ENCODE measurements at places on chromosomes 13 and 19.

GRCh38 chr19:30263830-30264381, 108.3 kb upstream of the ZNF536 start:
- no peak for DNase-seq

- no peak for DNase-seq
These were observed 479.1 kb downstream of the OLFM4 start for GRCh38 chr13:53507741-53508140.

- DNase-seq, result no peak
These were observed 75.6 kb downstream of the SPACA7 start for GRCh38 chr13:112451512-112452379.

DNA sequence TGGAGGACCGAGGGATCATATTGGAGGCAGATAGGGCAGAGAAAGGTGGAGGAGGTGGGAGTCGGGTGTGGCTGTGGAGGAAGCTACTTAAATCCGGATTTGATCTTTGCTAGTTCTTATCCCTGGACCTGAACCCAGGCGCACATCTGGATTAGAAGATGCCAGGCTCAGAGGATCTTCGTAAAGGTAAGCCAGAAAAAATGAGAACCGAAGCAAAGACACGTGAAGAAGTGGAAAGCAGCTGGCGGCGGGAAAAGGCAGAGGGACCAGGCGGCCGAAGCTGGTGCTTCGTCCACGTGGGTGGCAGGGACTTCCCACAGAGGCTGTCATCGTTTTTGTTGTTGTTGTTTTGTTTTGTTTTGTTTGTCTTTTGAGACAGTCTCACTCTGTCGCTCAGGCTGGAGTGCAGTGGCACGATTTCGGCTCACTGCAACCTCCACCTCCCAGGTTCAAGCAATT, at the start of gene DPRX:
Gene DPRX (plus strand): TSS at position 51 of the 459 bp plus-strand sequence. CDS start 108 bp downstream, at position 159.
- no peak for DNase-seq

GRCh38 chr13:114124431-114124830, 8.0 kb downstream of the RASA3 start:
- no peak for DNase-seq

DNA sequence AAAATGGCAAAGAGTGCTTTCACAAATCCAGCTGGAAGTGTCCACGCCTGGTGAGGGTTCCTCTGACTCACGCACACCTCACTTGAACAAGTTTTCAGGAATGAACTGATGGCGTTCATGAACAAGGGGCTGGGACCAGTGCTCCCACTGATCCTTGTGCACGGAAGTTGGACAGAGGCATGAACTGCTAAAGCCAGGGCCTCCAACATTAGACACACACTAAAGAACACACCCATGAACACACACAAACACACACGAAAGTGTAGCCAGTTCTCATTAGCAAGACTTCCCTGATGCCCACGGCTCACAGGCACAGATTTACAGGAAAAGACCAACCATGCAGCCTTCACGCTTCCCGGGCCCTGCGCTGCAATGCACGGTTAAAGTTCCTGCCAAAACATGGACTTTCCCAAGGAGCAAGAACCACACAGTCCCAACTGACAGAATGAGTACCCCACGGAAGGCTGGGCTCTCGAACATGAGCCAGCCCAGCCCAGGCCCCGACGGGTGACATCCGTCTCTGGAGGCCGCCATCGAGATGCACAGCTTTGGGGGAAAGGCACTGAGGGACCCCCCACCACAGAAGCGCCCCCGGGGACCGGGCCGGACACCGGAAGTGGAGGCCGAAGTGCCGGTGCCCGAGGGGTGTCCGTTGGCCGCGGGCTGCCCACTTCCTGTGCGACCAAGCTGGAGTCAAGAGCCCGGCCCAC, 808 bp downstream of the DNMT1 start:
- DNase-seq, result no peak

- no peak for DNase-seq
These were observed 75.3 kb upstream of the SCEL start for GRCh38 chr13:77460195-77460594.

GRCh38 chr13:67977066-67977465, 746.9 kb upstream of the PCDH9 start:
- no peak for DNase-seq

- DNase-seq, result no peak
These were observed 379.4 kb upstream of the DACH1 start for GRCh38 chr13:72246396-72246795.

- DNase-seq, result no peak
These were observed 27.7 kb upstream of the NFIC start for GRCh38 chr19:3338541-3339181.

DNA sequence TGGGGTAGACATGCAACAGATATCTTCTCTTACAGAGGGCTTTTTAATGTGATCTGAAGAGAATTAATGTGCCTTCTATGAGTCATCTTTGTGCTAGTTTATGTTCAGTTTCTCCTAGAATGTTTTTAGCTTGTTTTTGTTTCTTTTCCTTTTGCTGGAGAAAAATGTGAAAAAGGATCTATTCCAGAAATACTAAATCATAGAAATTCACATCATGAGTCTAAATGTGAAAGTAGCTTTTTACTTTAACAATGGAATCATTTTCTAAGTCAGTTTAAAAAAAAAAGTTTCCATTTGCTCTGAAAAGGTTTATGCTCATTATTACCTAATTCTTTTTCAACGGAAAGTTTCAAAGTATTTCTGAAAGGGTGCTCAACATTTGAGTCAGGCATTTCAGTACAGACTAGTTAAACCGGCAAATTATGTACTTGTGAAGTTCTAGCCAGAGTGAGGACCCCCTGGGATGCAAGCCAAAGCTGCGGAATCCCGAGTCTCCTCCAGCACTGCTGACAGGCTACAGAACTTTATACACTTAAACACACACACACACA, 72.9 kb downstream of the SPATA13 start:
- no peak for DNase-seq

- DNase-seq, result no peak
These were observed 898.9 kb upstream of the MIR17HG start for GRCh38 chr13:90448466-90449037.

- DNase-seq, result no peak
These were observed 11.7 kb upstream of the TRIM13 start for GRCh38 chr13:49985129-49985528.

DNA sequence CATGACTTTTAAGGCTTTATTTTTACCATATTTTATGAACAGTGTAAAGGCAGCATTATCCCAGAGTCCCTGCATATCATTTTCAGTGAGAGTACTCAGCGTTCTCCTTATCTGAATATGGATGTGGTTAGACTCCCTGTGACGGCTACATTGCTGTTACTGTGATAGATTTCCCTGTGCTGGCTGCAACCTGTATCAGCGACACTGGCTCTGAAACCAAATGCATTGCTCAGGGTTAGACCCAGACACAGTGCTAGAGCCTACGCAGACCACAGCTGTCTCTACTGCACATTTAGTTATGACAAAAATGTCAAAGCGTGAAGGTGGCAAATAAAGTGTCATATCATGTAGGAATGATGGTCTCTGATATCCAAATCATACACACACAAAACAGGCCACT, 138.0 kb downstream of the ENOX1 start:
- DNase-seq, result no peak

- no peak for DNase-seq
These were observed 106.6 kb downstream of the LRCH1 start for GRCh38 chr13:46659413-46660065.

GRCh38 chr13:99442273-99442895, 58.9 kb upstream of the TM9SF2 start:
- no peak for DNase-seq

DNA sequence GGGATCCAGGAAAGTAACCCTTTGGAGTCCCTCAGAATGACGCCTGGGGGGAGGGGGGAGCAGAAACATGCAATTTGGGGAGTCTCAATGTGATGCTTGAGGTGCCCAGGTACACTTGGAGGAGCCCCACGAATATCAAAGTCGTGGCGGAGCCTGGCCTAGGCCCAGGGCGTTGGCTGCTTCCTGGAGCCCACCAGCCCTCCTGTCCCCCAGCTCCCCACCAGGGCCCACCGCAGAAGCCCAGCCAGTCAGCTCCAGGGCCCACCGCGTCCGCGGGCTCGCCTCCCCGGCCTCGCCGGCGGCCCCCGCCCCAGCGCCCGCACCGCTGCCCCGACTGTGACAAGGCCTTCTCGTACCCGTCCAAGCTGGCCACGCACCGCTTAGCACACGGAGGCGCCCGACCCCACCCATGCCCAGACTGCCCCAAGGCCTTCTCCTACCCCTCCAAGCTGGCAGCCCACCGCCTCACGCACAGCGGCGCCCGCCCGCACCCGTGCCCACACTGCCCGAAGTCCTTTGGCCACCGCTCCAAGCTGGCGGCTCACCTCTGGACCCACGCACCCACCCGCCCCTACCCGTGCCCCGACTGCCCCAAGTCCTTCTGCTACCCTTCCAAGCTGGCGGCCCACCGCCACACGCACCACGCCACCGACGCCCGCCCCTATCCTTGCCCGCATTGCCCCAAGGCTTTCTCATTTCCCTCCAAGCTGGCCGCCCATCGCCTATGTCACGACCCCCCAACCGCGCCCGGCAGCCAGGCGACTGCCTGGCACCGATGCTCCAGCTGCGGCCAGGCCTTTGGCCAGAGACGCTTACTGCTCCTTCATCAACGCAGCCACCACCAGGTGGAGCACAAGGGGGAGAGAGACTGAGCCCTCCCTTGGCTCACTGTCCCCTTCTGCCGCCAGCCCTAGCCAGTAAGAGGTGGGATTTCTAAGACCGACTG, 2.1 kb downstream of the ZNF575 start:
- DNase-seq, result no peak

DNA sequence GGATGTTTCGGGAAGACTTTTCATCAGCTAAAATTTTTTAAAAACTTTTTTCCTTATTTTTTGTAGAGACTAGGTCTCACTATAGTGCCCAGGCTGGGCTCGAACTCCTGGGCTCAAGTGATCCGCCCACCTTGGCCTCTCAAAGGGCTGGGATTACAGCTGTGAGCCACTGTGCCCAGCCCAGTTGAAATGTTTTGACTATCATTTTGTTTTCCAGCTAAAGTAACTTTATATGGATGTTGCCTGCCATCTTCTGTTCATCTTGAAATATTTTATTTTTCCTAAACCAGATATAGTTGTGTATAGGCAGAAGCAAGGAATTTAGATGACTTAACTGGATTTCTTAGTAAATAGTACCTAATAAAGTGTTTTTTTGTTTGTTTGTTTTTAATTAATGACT, 7.0 kb downstream of the CAB39L start:
- no peak for DNase-seq

- no peak for DNase-seq
These were observed 428.1 kb upstream of the DACH1 start for GRCh38 chr13:72295153-72295552.

DNA sequence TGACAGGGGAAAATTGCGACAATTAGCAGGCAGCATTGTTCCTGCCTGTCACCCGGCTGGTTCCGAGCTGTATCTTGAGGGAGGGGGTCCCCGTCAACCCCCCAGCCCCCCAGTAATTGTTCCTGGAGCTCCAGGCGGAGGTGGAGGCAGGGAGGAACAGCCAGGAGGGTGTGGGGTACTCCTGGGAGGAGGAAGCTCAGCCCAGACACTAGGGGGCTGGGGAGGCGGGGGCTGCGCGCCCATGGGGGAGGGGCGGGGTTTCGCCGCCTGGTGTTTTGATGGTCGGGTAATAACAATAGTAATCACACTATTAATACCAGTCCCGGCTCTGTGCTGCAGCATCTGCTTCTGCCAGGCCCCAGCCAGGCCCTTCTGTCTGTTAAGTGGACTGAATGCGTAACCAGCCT, 8.6 kb downstream of the NPAS1 start:
- DNase-seq, result no peak

DNA sequence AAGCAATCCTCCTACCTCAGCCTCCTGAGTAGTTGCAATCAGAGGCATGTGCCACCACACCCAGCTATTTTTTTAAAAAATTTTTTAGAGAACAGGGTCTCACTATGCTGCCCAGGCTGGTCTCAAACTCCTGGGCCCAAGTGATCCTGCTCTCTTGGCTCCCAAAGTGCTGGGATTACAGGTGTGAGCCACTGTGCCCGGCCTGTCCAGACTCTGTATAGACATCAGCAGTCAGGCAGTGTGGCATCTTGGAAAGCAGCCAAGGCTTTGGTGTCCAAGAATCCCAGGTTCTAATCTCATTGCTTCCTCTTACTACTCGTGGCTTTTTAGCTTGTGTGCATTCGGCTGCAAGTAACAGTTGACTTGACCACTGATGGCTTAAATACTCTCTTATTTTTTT, 43.4 kb downstream of the BICRA start:
- DNase-seq, result no peak

GRCh38 chr13:60794751-60795150, 397.7 kb downstream of the TDRD3 start:
- DNase-seq, result no peak

DNA sequence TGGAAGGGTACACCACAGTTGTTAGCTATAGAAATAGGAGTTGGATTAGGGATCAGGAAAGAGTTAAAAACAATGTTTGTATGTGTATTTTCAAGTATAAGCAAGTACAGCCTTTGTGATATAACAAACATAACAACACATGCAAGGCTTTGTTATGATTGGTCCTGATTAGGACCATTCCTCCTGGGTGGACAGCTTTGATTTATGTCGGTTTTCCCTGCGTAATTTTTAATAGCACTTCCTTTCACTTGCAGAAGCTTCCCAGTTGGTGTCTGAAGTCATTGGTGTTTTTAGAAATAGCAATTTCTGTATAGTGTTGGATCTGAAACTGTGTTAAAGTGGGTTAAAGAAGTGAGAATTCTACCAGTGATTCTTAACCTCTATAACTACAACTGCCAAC, 10.0 kb downstream of the FNDC3A start:
- DNase-seq, result peak; percentile 38

GRCh38 chr13:23718996-23719395, 148.8 kb downstream of the TNFRSF19 start:
- DNase-seq, result no peak

DNA sequence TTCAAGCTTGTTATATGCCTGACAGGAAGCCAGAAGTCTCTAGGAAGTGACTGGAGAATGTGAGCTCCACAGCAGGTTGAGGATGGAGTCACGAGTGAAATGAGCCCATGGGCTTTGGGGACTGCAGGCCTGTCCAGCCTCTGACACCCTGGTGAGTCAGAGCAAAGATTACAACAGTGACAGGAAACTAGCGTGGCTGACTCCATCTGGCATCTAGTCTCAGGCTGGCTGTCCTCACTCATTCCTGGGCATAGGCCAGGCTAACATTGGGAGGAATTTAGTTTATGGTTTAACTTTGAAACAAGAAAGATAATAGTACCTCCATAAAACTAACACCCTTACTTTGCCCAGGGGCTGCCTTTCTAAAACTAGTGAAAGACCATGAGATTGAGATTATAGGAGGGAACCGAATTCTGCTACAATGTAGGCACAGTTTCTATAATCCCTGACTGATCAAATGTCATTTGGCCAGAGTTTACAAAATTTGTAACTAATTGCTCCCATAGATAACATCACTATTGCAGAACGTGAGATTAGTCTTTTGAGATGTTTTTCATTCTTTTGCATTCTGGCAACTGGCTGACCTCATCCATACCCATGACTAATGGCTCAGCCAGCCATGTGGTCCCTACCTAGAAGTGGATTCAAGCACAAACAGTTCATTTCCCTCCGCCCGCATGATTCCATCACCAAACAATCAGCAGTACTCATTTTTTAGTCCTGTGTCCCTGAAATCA, 28.4 kb downstream of the PSG1 start:
- DNase-seq, result no peak
